NCI-H1436 treated with DMSO at 0.1 percent for 48 hours (cell line): ENCODE measurements at places on chromosomes 13 and 19.

DNA sequence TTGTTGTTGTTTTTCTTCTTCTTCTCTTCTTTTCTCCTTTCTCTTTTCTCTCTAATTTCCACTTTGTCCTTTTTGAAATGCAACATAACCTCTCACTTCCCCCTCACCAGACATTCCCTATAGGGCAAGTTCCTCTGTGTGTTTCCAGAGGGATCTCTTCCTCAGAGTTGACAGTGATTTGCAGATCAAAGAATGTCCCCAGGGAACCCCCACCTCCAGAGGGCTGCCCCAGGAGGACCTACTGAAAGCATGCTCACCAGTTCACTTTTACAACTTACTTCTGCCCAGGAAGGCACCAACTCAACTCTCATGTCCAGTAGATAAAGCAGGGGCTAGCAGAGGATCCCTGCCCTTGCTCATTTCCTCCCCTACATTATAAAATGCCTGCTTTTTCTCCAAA, 1648.0 kb downstream of the PCDH9 start:
- DNase-seq: no peak

DNA sequence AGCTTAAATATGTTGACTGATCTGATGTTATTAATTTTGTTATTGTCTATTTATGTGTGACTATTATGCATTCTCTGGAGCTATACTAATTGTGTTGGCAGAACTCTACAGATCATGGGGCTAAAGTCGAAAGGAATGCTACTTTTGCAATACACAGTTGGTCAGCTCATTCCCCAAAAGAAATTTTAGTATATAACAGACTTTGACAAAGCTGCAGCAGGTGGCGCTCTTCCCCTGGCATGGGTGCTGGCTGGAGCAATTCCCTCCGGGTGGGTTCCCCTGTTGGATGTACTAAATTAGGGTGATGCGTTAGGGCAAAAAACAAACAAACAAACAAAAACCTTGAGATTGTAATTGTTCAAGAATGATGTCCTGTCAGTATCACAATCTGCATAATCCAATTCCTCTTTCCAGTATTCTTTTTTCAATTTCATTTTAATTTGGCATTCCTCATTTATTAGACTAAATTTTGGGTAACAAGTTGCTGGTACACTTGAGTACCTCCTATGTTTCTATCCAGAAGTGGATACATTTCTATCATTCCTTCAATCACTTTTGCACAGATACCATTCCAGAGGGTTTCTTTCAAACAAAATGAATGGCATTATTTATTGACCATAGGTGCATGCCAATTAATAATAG, 322.8 kb upstream of the EDNRB start:
- DNase-seq: no peak

- no peak for DNase-seq
Observed at GRCh38 chr13:109288151-109288709, 498.2 kb downstream of the IRS2 start.

GRCh38 chr13:31798189-31798588, 58.9 kb downstream of the RXFP2 start:
- DNase-seq: no peak
